ENCODE measurements at places on chromosomes 5 and 9. TPM values are rescaled to one million over a fixed set of nuclear protein-coding genes. Genes with fewer than 3 reads are reported as not detected.

The PCDHGA1 gene
- total RNA-seq, result 0.31 TPM

The ADAMTS2 gene
- total RNA-seq, result 0.15 TPM

The PCDHA7 gene
- 0.13 TPM for total RNA-seq

The MYO10 gene
- 42.2 TPM for total RNA-seq

The VDAC1 gene
- total RNA-seq, result 409 TPM

The PCDHGA5 gene
- total RNA-seq, result 0.16 TPM

The CKMT2 gene
- total RNA-seq, result not detected

The GPR150 gene
- not detected for total RNA-seq

The TPPP gene
- 5.5 TPM for total RNA-seq

The PCDHA9 gene
- not detected for total RNA-seq

The NR6A1 gene
- 1.7 TPM for total RNA-seq

The SECISBP2 gene
- total RNA-seq, result 19.8 TPM

The STPG3 gene
- not detected for total RNA-seq

The GALT gene
- 17.6 TPM for total RNA-seq

The ZNF484 gene
- total RNA-seq, result 2.8 TPM

The GCNT4 gene
- total RNA-seq, result 0.35 TPM

The IFNA13 gene
- not detected for total RNA-seq

The PARP8 gene
- 0.11 TPM for total RNA-seq

The ARID3C gene
- not detected for total RNA-seq

The MVB12B gene
- 5.8 TPM for total RNA-seq
